ENCODE measurements at places on chromosomes 4 and X.

DNA sequence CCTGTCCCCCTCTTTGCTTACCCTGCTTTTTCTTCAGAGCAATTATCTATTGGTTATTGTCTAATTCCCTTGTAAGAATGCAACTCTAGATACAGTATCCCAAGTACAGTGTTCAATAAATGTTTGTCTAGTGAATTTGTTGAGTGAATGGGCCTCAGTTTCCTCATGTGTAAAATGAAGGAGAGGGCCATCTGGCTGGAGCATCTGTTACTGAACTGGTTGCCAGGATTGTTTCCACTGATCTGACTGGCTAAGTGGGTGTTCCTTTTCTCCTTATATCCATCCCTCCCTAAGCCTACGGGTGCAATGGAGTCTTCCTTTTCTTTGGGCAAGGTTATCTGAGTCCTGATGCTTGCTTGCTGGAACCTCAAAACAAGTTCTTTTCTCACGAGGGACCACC, 185.2 kb upstream of the RPS6KA3 start:
- DNase-seq: no peak

- no peak for DNase-seq
Measured at GRCh38 chr4:13640149-13640940, 12.8 kb upstream of the BOD1L1 start.

DNA sequence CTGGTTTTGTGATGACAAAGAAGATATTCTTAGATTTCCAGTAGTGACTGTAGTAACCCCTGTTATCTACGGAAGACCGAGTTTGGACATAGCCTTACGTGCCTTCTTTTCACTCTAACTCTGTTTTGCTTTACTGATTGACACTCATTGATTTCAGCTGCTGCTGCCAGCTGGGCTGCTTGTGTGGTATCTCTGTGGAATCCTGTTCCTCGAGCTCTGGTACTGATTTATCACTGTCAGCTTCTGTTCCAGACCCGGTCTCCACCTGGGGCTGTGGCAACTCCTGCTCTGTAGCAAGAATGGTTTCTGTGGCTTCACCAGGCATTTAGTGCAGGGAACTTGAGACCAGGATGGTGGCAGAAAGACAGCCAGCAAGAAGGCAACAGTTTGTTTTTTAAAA, 24.6 kb upstream of the LAP3 start:
- DNase-seq: no peak

DNA sequence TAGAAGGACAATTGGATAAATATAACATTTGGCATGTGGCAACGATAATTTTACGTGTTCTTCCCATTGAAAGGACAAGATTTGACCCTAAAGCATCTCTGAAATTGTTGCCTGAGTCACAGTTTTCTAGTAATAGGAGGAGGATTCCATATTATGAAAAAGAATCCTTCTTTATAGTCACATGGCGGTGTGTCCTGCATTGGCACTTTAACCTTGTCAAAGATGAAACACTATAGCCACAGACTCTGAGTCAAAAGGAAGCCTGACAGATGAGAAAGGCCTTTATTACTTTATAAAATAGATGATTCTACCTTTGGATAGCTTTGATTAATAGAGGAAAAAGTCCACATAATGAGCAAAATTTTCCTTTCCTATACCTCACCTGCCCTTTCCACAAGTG, 11.5 kb downstream of the LNX1 start:
- DNase-seq: no peak
